ENCODE measurements at places on chromosomes 11 and 22.

GRCh38 chr11:20118209-20118608 lies 42.1 kb downstream of the DBX1 start:
- DNase-seq = no peak

DNA sequence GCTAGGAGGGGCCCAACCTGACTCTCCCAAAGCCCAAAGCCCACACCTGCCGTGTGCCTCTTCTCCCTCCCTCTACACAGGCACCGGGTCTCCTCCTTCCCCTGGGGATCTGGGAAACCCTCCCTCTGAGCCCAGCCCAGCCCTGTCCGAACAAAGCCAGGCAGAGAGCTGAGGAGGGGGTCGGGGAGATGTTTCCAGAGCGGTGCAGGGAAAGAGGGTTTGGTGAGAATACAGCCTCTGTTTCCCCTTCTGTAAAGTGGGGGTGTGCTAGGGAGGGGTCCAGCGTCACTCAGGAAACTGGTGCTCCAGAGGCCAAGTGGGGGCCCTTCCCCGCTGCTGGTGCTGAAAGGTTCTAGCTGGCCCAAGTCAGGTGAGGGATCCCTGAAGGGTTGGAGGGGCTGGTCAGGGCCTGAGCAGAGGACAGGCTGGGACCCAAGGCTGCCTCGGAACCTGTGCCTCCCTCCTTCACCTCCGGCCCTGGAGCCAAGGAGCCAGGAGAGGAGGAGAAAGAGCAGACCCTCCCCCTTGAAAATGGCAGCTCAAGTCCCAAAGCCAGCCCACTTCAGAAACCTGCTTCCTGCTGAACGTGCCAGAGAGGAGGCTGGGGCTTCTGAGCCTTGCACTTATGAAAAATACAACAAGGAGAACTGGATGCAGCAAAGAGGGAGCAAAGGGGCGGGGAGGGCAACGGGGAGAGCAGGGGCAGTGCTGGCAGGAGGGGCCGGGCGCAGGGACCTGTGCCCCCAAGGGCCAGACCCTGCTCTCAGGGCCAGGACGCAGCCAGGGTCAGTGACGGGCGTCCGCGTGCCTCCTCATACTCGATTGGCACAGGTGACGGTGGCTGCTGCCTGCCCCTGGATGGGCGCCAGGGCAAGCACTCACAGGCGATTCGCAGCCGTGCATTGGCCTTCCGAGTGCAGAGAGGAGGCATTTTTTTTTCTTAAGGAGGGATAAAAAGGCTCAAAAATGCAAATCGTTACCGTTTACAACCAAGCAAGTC lies 43.2 kb downstream of the MACROD1 start:
- no peak for DNase-seq

GRCh38 chr11:44886790-44887140 lies 63.9 kb downstream of the TP53I11 start:
- no peak for DNase-seq

DNA sequence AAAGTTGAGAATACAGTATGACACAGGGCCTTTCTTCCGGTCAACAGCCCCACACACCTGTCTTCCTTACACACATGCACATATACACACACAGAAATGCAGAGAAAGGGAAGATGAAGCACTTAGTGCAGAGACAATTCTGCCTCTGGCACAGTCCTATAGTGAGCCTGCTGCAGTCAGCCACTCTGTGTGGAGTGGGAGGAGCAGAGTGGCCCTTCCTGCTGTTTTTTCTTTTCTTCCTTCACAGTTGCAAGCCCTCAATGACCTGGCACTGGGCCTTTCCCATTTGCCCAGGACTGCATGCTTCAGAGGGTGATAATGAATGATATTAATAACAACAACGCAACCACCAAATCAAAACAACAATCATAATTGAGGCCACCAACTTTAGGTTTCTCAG lies 527.0 kb upstream of the B3GAT1 start:
- no peak for DNase-seq

GRCh38 chr11:64055077-64055476 lies 19.3 kb downstream of the FLRT1 start:
- DNase-seq = no peak

- no peak for DNase-seq
These were observed 42.2 kb upstream of the BLID start for GRCh38 chr11:122158171-122158570.
